ENCODE measurements at places on chromosomes 11 and 22.

GRCh38 chr22:49163960-49164690, 663.5 kb downstream of the BRD1 start:
- no peak for DNase-seq

DNA sequence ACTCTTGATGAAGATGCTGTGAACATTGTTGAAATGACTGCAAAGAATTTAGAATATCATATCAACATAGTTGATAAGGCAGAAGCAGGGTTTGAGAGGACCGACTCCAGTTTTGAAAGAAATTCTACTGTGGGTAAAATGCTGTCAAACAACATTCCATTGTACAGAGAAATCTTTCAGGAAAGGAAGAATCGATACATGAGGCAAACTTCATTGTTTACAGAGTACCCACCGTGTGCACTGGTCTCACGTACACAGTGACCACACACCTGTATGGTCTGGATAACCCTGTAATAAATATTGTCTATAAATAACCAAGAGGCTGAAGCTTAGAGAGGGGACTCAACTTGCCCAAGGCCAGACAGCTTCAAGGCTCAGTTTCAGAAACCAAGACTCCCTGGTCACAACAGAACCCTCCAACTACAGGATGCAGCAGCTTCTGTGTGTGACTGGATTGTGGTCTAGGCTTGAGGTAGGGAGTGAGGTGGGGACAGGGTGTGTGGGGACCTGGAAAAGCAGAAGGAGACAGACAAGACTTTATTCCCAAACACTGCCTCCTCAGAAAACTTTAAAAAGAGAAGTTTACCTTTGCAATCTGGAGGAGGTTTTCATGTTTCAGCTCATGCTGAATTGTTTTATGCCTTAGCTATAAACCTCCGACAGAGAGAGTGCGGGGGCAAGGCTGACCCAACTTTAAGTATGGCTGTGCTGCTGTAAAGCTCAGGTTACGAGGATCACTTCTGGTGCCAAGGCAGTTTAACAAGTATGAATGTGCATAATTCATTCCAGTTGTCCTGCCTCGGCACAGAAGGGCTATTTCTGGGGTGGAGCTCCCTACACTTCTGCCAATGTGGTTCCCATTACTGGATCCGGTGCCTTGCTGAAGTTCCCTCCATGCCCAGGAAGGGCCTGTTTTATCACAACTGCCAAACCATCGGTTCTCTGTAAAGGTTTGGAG, 372.6 kb upstream of the NARS2 start:
- no peak for DNase-seq

DNA sequence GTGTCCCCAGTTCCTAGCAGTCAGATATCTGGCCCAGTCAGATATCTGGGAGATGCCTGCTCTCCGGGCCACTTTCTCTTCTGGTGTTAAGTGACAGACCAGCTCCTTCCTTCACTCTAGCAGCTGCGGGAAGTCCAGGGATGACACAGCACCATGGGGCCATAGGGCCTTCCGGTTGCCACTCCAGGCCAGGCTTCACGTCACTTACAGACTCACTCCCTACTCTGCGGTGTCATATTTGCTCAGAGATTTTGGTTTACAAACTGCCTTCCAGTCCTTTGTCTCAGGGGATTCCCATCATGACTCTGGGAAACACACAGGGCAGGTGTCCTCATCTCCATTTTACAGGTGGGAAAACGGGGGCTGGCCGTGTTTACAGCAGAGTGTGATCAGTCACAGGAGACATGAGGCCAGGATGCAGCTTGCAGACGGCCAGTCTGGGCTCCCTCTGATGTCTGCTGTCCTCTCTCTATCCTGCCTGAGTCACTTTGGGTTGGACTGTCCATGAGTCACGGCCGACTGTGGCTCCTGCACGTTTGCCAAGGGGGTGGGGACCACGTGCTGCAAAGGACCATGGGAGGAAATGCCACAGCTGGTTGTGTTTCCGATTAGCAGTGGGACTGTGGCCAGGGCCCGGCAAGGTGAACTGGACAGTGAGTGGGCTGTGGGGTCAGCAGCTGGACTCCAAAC, 8.2 kb upstream of the TBC1D22A start:
- DNase-seq = no peak

DNA sequence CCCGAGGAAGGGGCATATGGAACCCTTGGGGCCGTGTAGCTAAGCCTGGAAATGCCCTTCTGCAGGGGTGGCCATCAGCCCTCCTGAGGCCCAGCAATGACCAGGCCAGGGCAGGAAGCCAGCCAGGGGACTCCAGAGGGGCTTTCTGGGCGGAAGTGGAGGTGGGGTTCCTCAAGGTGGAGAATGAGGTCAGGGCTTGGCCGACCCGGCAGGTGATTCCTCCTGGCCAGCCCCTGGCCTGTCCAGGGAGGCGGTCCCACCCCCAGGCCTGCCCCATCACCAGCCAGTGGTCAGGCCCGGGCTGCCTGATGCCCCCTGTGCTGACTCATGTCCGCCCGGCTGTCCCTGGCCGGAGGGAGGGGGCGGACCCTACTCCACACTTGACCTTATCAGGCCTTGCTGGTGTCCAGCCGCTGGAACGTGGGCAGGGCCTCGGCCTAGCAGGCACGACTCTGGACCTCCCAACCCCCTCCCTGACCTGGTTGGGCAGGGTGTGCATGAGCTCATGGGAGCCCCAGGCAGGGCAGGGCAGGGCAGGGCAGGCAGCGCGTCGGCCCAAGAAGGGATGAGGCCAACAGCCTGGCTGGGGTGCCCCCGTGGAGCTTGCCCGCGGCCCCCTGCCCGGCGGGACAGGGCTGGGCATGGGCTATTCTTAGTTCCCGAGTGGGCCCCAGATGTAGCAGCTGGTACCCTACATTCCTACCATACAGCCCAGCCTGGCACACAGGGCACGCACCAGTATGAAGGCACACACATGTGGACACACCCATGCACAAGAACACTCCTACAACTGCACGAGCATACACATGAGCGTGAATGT, 35.9 kb downstream of the RPL3 start:
- DNase-seq = no peak

DNA sequence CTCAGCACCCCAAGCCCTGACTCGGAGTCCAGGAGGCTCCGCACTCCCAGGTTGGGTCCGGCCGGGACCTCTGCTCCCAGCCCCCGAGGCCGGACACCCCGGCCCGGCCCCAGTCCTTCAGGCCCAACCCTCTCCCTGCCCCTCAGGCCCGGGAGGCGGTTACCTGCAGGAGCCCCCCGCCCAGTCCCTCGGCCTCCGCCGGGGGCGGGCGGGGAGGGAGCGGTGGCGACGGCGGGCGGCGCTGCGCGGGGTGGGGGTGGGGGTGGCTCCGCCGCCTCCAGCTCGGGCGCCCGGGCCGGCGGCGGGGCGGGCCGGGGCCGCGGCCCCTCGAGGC, 310 bp downstream of the TCF20 start:
- no peak for DNase-seq

GRCh38 chr22:41094041-41094593, 1.7 kb downstream of the EP300 start:
- DNase-seq = no peak

DNA sequence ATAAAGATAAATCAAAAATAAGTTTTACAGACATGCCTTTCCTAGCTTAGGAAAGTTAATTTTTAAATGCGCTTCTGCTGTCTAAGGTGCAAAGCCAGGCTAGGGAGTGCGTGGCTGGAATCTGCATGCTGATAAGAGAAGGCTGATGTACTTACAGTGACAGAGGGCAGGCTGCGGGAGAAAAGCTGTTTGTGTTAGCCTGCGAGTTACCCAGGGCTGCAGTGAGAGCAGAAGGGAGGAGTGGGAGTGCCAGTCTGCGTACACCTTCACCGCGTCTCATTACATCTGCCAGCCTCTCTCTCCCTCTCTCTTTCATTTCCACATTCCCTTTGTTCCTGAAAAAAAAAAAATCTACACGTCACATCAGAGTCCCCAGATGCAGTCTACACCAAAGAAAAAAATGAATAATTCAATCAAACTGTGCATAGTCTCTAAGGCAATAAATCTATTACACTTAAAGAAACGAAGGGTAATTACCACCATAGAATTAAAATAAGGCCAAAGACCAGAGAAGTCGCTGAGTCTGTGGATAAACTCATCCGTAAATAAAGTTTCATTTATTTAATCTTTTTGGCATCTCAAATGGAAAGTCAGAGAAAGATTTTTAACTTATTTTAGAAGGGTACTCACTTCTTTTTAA, 126.4 kb upstream of the C11orf58 start:
- DNase-seq = no peak

DNA sequence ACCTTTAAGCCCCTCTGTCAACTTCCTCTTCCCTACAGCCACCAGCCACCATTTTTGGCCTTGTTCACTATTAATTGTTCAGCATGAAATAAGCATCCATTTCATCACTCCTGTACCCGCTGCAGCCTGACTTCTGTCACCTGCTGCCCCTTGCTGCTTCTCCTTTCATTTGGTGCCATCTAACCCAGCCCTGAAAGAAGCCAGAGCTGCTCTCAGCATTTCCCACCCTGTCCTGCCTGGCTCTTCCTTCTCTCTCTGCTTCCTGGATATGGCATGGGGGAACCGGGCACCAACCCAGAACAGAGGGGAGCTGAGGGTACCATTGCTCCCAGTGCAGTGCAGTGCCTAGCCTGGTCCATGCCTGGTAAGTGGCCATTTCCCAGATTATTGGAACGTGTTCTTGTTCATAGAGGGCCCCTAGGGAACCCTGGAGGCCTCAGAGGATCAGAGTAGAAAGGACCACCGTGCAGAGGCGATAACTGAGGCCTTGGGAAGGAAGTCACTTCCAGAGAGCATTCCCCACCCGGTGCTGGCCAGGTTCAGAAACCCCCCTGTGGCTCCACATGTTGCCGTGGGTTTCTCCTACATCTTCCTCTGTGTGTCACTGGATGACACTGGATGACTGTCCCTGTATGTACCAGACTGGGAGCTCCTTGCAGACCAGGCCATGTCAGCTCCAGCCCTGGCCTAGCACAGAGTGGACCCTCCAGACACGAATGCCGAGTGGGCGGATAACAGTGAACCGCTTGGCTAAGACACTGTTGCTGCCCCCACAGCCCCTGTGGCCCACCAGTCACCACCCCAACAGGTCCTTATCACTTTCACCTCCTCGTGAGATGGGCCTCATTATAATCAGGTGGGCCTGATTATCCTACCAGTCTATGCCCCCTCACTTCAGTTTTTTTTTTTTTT, 4.7 kb downstream of the YDJC start:
- DNase-seq = no peak

- DNase-seq = no peak
Observed at GRCh38 chr11:83175815-83176214, 17.7 kb upstream of the ANKRD42 start.

DNA sequence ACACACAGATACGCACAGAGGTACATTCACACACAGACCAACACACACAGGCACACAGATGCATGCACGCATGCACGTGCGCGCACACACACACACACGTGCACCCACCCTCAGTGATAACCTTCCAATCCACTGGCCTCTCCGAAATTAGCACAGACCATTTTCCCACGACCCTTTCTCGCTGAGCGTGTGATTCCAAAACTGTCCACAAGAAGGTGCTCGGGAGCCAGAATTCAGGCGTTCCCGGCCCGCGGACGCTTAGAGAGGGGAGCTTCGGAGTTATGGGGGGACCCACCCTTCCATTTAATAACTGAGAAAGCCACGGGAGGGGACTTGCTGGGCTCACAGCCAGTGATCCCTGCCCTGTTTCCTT, 33.8 kb upstream of the SLC35C1 start:
- DNase-seq = no peak

DNA sequence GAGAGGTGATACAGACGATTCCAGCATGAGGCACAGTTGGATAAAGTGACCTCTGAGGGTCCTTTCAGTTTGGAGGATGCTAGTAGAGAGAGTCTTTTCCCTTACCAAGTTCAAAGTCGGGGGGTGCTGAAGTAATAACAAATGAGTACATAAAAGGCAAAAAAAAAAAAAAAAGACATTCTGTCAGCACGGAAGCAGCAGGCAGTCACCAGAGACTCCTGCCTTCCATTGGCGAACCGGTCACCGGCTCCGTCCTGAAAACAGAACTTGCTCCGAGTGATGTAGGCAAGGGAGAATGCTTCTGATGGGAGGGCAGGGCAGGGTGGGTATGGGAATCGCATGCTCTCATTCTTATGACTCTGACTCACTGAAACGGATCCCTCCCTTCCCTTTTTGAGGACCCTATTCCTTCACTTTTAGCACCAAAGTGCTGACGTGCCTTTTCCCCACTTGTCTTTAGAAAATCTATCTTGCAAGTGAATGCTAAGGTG, 65.9 kb downstream of the PRR5L start:
- DNase-seq = no peak

- no peak for DNase-seq
Observed at GRCh38 chr22:17744430-17744829, 29.8 kb downstream of the BID start.

DNA sequence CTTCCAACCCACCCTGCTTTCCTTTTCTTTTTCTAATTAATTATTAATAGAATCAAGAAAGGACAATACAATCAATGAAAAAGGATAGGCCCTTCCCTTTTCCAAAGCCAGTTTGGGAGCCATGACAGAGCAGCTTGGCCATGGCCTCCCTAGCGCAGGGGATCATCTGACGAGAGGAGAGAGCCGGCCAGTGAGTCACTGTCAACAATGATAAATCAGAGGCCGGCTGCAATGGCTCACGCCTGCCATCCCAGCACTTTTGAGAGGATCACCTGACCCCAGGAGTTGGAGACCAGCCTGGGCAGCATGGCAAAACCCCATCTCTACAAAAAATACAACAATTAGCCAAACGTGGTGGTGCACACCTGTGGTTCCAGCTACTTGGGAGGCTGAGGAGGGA, 27.5 kb upstream of the KRTAP5-7 start:
- DNase-seq = no peak

GRCh38 chr11:67050139-67050538, 6.5 kb upstream of the RHOD start:
- DNase-seq = no peak

DNA sequence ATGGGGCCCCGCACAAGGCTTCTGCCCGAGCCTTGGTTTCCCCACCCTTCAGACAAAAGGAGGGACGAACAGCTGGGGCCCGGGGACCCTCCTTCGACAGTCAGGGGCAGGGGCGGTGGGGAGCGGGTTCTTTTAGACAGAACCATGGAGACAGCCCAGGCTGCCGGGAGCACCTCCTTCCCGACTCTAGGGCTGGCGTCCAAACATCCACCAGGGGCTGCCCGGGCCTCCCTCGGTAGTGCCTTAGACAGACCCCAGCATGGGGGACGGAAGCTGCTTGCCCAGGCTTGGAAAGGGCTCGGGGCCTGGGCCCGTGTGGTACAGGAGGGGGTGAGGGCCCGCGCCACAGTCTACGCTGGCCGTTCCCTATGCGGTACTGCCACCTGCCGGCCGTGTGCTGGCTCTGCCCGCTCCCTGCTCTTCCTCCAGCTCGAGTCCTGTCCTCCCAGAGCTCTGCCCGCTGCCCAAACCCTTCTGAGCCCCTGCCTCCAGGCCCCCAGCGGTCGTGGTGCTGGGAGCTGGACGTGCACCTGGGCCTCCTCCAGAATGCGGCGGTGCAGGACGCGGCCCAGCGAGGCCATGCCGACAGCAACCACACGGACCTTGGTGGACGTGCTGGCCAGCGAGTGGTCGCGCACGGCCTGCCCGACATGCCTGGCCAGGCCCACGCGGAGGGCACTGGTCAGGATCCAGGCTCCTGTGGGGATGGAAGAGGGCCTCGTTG, 20.1 kb downstream of the TSSC4 start:
- no peak for DNase-seq

GRCh38 chr11:121367001-121367843, 74.7 kb downstream of the SC5D start:
- DNase-seq = peak; percentile 99

Data from GM12878 (cell line).